ENCODE measurements at places on chromosomes 4 and X. TPM values are rescaled to one million over a fixed set of nuclear protein-coding genes. Genes with fewer than 3 reads are reported as not detected.

RAI2 gene
- 0.57 TPM for total RNA-seq

WWC2 gene
- 133 TPM for total RNA-seq

PAGE4 gene
- total RNA-seq = 0.82 TPM

FRMPD4 gene
- 1.4 TPM for total RNA-seq

C4orf51 gene
- 15.4 TPM for total RNA-seq

PSAPL1 gene
- not detected for total RNA-seq

GAGE12J gene
- total RNA-seq = not detected

DNA sequence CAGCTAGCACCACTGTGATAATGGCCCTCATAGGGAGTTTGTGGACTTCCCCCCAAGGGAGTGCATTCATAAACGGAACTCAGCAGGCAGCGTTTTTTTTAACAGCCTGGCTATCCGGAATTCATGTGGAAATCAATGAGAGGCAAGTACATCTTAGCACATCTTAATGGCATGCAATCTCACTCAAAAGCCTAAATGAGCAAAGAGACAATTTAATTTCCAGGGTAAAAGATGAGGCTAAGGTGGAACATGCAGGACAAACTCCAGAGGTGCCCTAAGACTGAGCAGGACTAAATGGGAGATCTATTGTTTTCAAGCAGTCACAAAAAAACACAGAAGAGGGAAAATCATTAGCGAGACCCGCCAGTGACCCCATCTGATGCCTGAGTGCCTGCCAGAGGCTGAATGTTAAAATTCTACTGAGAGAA is 243.5 kb upstream of the KCNIP4 start:
- no peak overlapping the region for H3K4me3 ChIP-seq
- DNase-seq = no peak
- H3K27ac ChIP-seq = peak overlapping the region; percentile 45
- H3K27me3 ChIP-seq = no peaks in the 10 kb centered on the region
- H3K4me1 ChIP-seq = peaks cover 43% of the 10 kb centered on the region
- H3K36me3 ChIP-seq = no peaks in the 10 kb centered on the region

- no peaks in the 10 kb centered on the region for H3K27me3 ChIP-seq
- no peak for DNase-seq
- peaks cover 7% of the 10 kb centered on the region for H3K4me1 ChIP-seq
- no peak overlapping the region for H3K4me3 ChIP-seq
- no peak overlapping the region for H3K27ac ChIP-seq
- no peaks in the 10 kb centered on the region for H3K36me3 ChIP-seq
Measured at GRCh38 chr4:141580523-141580922, 55.9 kb upstream of the IL15 start.

DNA sequence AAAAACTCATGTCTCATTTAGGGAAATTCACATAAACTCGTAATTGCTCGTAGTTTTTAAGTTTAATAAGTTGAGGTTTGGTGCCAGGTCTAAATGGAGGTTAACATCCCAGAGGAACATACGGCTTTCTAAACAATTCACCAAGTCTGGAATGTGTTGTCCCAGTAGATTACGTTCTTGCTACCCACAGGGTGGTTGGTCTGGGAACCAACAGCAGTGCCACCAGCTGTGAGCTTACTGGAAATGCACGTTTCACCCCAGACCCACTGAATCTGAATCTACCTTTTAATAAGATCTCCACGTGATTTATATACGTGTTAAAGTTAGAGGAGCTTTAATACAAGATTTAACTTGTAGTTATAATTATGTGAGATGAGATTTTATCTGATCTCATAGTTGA is 134.3 kb downstream of the BMPR1B start:
- H3K4me1 ChIP-seq = peaks cover 48% of the 10 kb centered on the region
- H3K27ac ChIP-seq = no peak overlapping the region
- no peaks in the 10 kb centered on the region for H3K27me3 ChIP-seq

- DNase-seq = no peak
- no peak overlapping the region for H3K4me3 ChIP-seq
- no peaks in the 10 kb centered on the region for H3K27me3 ChIP-seq
- no peak overlapping the region for H3K27ac ChIP-seq
- H3K4me1 ChIP-seq = no peaks in the 10 kb centered on the region
- H3K36me3 ChIP-seq = peaks cover 42% of the 10 kb centered on the region
Measured at GRCh38 chr4:123046096-123046495, 123.7 kb upstream of the NUDT6 start.

GRCh38 chrX:81779701-81780100 is 577.8 kb downstream of the SH3BGRL start:
- no peak overlapping the region for H3K27ac ChIP-seq
- H3K36me3 ChIP-seq = peaks cover 10% of the 10 kb centered on the region
- no peak overlapping the region for H3K4me3 ChIP-seq
- no peaks in the 10 kb centered on the region for H3K27me3 ChIP-seq
- DNase-seq = no peak
- H3K4me1 ChIP-seq = no peaks in the 10 kb centered on the region

DNA sequence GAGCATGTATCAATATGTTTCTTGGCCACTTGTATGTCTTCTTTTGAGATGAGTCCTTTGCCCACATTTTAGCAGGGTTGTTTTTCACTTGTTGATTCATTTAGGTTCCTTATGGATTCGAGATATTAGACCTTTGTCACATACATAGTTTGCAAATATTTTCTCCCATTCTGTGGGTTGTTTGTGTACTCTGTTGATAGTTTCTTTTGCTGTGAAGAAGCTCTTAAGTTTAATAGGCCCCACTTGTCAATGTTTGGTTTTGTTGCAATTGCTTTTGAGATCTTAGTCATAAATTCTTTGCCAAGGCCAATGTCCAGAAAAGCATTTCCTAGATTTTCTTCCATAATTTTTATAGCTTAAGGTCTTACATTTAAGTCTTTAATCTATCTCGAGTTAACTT is 280.7 kb upstream of the GALNT7 start:
- no peaks in the 10 kb centered on the region for H3K4me1 ChIP-seq
- no peaks in the 10 kb centered on the region for H3K27me3 ChIP-seq
- H3K36me3 ChIP-seq = no peaks in the 10 kb centered on the region

- no peak for DNase-seq
- H3K4me3 ChIP-seq = no peak overlapping the region
- peaks cover 64% of the 10 kb centered on the region for H3K27me3 ChIP-seq
Measured at GRCh38 chr4:4930677-4931076, 71.2 kb downstream of the MSX1 start.

DNA sequence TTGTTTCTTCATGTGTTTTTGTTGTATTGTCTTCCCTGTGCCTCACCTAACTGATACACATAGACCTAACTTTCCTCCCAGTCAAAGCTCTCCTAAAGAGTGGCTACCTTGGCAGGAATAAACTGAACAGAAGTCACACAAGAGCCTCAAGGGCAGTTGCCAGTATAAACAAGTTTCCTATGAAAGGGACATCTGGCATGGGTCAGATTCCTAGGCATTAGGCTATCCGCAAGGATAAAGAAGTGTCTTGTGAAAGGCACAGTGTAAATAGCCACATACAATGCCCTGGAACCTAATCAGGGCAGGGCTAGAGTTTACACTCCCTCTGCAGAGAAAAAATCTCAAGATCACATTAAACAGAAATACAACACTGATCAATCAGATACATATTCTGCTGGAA is 220.8 kb downstream of the SPANXN3 start:
- H3K4me3 ChIP-seq = no peak overlapping the region
- no peaks in the 10 kb centered on the region for H3K4me1 ChIP-seq
- no peak for DNase-seq

GRCh38 chrX:143994206-143994605 is 110.3 kb downstream of the UBE2NL start:
- H3K4me3 ChIP-seq = no peak overlapping the region
- peaks cover 3% of the 10 kb centered on the region for H3K27me3 ChIP-seq
- no peaks in the 10 kb centered on the region for H3K4me1 ChIP-seq
- DNase-seq = no peak
- no peak overlapping the region for H3K27ac ChIP-seq

- DNase-seq = no peak
- H3K4me3 ChIP-seq = no peak overlapping the region
- H3K27ac ChIP-seq = no peak overlapping the region
- no peaks in the 10 kb centered on the region for H3K27me3 ChIP-seq
- H3K36me3 ChIP-seq = peaks cover 29% of the 10 kb centered on the region
- H3K4me1 ChIP-seq = no peaks in the 10 kb centered on the region
Measured at GRCh38 chrX:145840531-145840930, 22.9 kb downstream of the SLITRK2 start.

DNA sequence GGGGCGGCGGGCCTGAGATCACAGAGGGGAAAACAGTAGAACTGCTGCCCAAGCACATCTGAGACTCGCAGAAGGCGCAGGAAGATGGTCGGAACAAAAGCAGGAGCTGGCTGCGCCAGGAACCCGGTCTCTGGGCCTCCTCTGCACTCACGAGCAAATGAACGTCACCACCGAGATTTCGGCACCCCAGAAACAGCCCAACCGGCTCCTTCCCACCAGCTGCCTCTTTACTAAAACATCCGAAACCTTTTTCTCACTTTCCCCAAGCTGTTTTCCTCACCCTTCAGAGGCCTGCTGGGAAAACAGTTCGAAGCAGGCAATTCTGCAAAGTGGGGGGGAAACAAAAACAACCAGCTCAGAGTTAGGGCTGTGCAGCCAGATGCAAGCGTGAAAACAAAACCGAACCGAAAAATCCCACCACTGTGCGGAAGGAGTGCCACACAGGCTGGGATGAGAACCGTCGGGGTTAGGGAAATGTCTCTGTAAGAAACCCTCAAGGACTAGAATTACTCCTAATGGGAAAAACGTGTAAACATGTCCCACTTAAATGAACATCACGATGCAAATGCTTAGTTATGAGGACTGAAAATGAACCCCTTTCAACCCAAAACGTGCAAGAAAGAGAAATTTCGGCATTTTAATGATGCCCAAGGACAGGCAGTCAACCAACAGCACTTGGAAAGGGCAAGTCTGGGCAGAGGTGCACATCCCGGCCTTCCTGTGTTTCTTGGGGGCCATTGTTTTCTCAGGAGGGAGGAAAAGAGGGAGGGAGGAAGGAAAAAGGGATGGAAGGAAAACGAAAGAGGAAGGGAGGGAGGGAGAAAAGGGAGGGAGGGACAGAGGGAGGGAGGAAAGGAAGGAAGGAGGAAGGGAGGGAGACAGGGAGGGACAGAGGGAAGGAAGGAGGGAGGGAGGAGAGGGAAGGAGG is 15.8 kb downstream of the DHRSX start:
- peak; percentile 40 for DNase-seq
- H3K27ac ChIP-seq = peak overlapping the region; percentile 97
- H3K4me1 ChIP-seq = peaks cover 38% of the 10 kb centered on the region

DNA sequence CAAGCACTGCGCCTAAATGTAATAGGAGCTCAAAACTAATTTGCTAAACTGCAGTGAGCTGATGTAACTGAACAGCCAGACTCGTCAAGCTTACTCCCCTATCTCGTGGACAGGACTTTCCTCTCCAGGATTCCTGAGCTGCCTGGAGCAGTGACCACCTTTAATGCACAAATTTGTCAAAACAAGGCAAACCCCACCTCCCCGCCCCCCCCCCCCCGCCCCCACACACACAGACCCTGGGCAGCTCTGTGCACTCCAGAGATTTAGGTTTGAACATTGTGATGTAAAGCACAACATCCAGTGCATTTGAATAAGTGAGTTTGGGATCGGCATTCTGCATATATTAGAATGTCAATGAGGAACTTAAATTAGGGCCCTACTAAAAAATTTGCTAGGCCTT is 77.7 kb upstream of the DHX15 start:
- H3K27ac ChIP-seq = peak overlapping the region; percentile 93
- no peak for DNase-seq
- H3K4me1 ChIP-seq = peaks cover 64% of the 10 kb centered on the region
- no peaks in the 10 kb centered on the region for H3K27me3 ChIP-seq

- 0 out of 2 replicates have a peak, but pooled peaks cover 2% of the 10 kb centered on the region for H3K36me3 ChIP-seq
- H3K4me1 ChIP-seq = peaks cover 14% of the 10 kb centered on the region
- no peak for DNase-seq
- H3K27ac ChIP-seq = no peak overlapping the region
- H3K27me3 ChIP-seq = no peaks in the 10 kb centered on the region
- H3K4me3 ChIP-seq = no peak overlapping the region
Measured at GRCh38 chrX:46444011-46444410, 101.2 kb downstream of the ZNF674 start.

DNA sequence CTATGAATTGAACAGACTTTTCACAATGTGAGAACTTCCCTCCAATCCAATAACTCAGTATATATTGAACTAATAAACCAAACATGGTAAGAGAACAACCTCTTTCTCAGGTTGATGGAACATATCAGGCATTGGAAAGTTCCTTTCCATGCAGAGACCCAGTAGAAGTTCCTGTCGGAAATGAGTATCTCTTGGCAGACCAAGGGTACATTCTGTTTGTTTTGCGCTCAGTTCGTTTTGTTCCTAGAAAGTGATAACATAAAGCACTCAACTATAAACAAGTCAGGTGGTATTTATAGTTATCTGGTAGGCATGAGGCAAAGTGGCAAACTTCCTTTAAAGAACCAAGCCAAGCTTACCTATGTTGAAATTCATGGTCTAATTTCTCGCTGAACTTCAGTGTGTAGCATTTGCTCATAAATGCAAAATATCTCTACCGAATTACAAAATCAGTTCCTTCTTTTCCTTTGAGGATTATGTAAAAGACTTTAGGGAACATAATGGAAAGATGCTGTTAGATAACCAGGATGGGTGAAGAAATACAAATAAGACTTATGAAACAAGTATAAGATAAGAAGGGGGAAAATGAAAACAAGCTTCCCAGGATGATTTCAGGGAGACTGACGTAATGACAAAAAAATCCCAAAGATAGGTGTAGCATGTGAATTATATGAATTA is 120.3 kb downstream of the ARHGAP24 start:
- no peaks in the 10 kb centered on the region for H3K36me3 ChIP-seq

- H3K36me3 ChIP-seq = peaks cover 51% of the 10 kb centered on the region
- peaks cover 8% of the 10 kb centered on the region for H3K4me1 ChIP-seq
- H3K27me3 ChIP-seq = peaks cover 3% of the 10 kb centered on the region
- H3K4me3 ChIP-seq = no peak overlapping the region
- H3K27ac ChIP-seq = no peak overlapping the region
Measured at GRCh38 chr4:152920768-152921167, 15.4 kb upstream of the FHDC1 start.

- no peaks in the 10 kb centered on the region for H3K4me1 ChIP-seq
- no peak for DNase-seq
- no peak overlapping the region for H3K27ac ChIP-seq
- no peaks in the 10 kb centered on the region for H3K27me3 ChIP-seq
- H3K4me3 ChIP-seq = no peak overlapping the region
Measured at GRCh38 chr4:163959932-163960331, 465.4 kb downstream of the TMA16 start.

GRCh38 chr4:7457201-7458065 is 22.7 kb upstream of the PSAPL1 start:
- H3K36me3 ChIP-seq = no peaks in the 10 kb centered on the region
- DNase-seq = no peak
- no peak overlapping the region for H3K4me3 ChIP-seq
- no peak overlapping the region for H3K27ac ChIP-seq
- H3K27me3 ChIP-seq = no peaks in the 10 kb centered on the region

DNA sequence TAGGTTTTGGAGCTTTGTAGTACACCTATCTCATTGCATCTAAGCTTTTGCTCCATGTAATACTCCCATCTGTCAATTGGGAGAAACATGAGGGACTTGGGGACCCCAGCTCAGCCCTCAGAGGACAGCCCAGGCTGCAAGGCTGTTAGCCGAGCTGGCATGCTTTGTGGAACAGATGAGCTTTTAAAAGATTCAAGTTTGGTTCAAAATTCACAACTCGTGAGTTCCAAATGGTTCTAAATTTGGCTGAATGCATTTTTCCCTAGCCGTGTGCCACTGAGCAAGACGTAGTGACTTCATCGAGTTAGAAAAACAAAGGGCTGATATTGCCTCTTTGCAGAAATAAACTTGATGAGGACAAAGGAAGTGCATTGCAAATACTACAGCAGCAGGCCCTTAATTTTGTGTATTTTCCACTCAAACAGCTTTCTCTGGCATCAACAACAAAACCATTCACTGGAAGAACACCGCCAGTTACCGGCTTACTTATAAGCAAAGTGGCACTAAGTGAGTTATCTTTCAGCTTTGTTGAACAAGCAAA is 165.0 kb upstream of the HS3ST1 start:
- H3K27me3 ChIP-seq = peaks cover 3% of the 10 kb centered on the region
- H3K4me1 ChIP-seq = peaks cover 12% of the 10 kb centered on the region
- DNase-seq = no peak
- peaks cover 48% of the 10 kb centered on the region for H3K36me3 ChIP-seq

All from WTC11 (cell line).